Right ventricle myocardium superior (tissue), 1 donor: ENCODE measurements at places on chromosomes 1 and 21. TPM values are rescaled to one million over a fixed set of nuclear protein-coding genes. Genes with fewer than 3 reads are reported as not detected.

Gene MCOLN3
- total RNA-seq = 1.7 TPM

Gene PSMG1
- 17.4 TPM for total RNA-seq

Gene SELENBP1
- total RNA-seq = 119 TPM

Gene HHAT
- total RNA-seq = 1.5 TPM

Gene TRPM2
- total RNA-seq = 1.9 TPM

Gene GPATCH2
- total RNA-seq = 7.1 TPM

Gene TFF3
- 1.00 TPM for total RNA-seq

Gene NEGR1
- total RNA-seq = 15.7 TPM

Gene FAM151A
- total RNA-seq = 2.1 TPM

Gene HCRTR1
- 0.46 TPM for total RNA-seq

Gene S100A5
- not detected for total RNA-seq

Gene CBS
- 6.2 TPM for total RNA-seq

Gene ROR1
- 8.6 TPM for total RNA-seq

Gene FAM72D
- 0.32 TPM for total RNA-seq

Gene LCE3B
- not detected for total RNA-seq

Gene KIAA0040
- 15.4 TPM for total RNA-seq

Gene C8A
- not detected for total RNA-seq

Gene RNU1-2
- total RNA-seq = 9,391 TPM
